NCI-H1417 treated with DMSO at 0.1 percent for 48 hours (cell line): ENCODE measurements at places on chromosomes 11 and 22.

DNA sequence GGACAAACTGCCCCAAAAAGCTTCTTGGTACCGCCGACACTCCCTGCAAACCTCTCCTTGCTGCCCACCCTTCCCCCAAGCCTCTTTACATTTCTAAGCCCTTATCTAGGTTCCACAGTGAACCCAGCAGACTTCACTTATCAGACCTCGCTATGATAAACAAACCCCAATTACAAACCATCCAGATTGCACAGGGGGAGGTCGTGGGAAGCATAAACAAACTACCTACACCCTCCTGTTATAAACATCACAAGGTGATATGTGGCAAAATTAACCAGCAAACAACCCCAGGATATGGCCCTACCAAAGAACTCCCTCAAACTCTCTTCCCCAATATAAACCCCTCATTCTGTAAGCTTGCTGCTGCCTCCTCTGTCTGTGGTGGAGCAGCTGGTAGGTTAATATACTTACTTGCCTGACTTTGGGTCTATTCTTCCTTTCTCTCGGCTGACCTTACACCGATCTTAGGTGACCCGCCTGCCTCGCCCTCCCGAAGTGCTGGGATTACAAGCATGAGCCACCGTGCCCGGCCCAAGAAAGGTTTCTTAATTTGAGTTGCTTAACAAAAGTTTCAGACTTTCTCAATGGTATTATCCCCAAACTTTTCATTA lies 66.0 kb upstream of the TENM4 start:
- DNase-seq, result no peak

DNA sequence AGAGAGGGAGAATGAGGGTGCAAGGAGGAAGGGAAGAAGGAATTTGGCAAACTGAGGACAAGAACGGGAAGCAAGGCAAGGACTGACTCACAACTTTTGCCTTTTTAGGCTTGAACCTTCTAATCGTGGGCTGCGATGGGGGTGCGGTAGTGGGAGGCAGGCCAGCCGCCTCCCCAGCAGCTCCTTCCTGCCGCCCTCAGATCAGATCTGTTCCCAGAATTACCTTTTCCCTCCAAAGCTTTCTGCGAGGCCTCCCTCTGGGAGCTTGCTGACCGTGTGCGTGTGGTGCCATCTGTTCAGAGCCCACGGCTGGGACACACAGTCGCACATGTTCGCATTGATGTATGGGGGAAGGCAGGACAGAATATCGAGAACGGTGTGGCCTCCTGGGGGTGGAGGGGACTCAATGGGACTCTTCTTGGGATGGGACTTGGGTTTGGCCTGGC lies 86.9 kb upstream of the PARVA start:
- DNase-seq, result no peak

DNA sequence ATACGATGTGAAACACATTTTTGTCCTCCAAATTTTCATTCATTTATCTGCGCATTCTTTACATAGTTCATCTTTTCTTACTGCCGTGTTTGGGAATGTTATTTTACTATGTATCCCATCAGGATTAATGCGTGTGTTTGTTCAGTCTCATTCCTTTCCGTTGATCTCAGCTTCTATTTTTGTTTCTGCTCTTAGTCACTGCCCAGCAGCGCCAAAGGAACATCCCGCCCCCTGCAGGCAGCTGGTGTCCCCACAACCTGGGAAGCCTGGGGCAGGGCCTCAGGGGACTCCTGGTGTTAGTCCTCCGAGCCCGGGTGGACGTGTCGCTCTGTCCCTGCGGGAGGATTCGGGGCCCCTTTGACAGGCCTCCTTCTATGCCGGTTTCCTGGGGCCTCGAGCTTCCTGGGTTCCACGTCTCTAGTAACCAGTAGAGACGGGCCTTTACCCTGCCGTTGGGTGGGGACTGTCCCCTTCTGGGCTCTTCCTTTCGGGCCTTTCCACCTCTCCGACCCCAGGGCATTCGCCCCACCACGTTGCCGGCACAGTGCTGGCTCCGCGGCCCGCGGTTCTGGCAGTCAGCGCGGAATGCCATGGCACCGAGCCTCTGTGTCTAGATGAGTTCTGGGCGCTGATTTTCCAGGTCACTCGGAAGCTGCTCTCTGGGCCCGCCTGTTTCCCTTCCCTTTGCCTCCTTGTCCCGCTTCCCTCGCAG lies 39.8 kb downstream of the WEE1 start:
- DNase-seq, result peak; percentile 83

DNA sequence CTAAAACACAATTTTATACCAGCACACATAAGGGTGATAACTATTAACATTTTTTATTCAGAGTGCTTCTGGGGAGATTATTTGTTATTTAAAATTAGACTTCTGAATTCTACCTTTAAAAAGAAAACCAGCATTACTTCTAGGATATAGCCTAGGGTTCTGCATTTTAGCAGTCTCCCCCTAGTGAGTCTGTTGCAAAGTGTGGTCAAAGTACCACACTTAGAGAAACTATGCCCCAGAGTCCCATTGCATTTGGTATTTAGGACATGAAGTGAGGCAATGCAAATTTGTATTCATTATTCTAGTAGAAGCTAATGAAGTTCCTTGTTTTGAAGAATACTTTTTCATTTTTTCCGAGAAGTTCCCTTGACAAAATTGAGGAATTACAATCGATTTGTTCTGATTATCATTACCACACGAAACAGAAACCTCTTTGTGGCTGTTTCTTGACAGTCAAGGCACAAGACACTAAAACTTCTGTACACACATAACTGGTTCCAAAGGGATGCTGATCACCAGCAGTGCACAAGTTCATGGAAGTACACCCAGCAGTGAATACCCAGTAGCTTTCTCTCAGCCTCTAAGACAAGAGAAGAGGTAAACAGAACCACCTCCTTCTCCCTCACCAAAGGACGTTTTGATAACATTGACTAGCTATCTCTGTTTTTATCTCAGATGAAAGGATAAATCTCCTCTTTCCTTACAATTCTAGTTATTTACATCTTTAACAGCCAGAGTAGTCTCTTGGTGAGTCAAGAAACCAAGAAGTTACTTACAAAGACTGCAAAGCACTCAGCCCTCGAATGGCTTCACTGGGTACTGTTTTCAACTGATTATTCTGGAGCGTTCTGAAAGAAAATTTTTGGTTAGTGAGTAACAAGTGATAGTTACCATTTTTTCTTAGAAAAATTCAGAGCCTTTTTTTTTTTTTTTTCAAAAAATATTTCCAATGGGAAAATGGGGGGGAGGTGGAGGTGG lies 27.6 kb upstream of the CCDC34 start:
- DNase-seq, result no peak

GRCh38 chr11:118609380-118610224 lies 2.2 kb downstream of the PHLDB1 start:
- no peak for DNase-seq

DNA sequence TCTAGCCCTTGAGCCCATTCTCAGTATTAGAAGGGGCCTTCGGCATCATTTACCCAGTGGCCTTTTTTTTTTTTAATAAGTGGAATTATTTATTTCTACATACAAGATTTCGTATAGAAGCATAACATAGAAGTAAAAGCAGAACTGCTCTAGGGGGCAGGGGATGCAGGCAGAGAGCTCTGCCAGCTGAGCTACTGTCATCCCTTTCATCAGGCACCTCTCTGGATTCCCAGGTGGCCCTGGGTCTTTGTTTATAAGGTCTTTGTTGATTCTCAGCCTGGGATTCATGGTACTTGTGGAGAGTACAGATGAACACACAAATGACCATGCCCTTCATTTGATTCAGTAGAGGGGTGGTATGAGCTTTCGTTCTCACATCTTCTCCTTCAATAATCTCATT lies 66.4 kb downstream of the GAB2 start:
- DNase-seq, result no peak

- no peak for DNase-seq
These were observed 28.3 kb downstream of the SNU13 start for GRCh38 chr22:41660416-41660815.

DNA sequence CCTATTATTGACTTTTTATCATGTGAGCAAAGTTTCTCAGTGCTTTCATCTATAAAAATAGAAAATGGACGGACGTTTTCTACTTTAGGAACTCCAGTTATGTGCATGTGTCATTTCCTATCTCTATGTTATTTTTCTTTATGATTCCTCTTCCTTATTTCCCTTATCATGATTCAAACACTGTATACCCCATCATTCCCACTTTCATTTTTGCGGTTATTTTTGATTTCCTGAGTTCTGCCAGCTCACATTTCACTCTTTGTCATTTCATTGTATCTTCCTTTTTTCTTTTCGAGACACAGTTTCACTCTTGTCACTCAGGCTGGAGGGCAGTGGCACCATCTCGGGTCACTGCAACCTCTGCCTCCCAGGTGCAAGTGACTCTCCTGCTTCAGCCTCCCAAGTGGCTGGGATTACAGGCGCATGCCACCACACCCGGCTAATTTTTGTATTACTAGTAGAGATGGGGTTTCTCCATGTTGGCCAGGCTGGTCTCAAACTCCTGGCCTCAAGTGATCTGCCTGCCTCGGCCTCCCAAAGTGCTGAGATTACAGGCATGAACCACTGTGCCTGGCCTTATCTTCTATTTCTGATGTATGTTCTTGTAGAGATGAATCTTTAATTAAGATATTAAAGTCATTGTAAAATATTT lies 21.5 kb downstream of the C11orf58 start:
- DNase-seq, result no peak

GRCh38 chr22:48422900-48423480 lies 1404.7 kb downstream of the BRD1 start:
- no peak for DNase-seq

DNA sequence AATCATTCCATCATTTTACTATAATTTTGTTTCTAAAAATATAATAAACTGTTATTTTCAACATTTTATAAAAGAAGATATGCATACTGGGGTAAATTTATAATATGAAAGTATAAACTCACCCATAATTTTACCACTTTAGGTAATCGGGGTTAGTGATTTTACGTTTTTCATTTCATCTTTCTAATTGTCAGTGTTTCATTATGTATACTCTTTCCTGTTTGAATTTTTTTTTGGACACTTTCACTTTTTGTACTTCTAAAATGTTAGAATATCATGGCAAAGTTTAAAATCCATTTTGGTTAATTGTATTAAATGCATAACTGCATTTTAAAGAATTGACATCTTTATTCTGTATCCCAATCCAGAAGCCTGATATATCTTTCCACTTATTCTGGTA lies 115.8 kb downstream of the METTL15 start:
- no peak for DNase-seq

DNA sequence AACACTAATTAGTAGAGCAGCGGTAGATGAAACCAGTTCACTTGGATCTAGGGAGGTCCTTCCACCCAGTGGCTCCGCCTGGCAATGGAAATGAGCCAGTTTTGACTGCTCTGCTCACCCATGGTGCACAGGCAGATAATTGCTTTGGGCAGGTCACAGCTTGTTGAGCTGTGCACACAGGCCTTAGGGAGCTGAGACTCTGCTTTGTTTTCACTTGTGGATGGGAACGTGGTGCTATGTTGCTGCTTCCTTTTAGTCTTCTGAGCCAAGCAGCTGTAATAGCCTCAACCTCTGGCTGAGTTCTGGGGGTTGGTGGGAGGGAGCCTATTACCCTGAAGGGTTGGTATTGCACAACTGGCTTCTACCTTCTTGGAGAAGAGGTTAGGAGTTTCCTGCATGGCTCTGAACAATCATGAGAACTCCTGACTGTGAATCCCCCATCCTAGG lies 262.3 kb upstream of the MTNR1B start:
- DNase-seq, result peak; percentile 91

GRCh38 chr22:45515676-45516075 lies 13.0 kb downstream of the FBLN1 start:
- no peak for DNase-seq

GRCh38 chr11:127073621-127074020 lies 73.1 kb upstream of the KIRREL3 start:
- no peak for DNase-seq

GRCh38 chr11:70570693-70571395 lies 172.5 kb downstream of the CTTN start:
- DNase-seq, result no peak

GRCh38 chr11:66068923-66069714 lies 953 bp upstream of the PACS1 start:
- no peak for DNase-seq

GRCh38 chr22:47250995-47251765 lies 488.7 kb downstream of the TBC1D22A start:
- no peak for DNase-seq

DNA sequence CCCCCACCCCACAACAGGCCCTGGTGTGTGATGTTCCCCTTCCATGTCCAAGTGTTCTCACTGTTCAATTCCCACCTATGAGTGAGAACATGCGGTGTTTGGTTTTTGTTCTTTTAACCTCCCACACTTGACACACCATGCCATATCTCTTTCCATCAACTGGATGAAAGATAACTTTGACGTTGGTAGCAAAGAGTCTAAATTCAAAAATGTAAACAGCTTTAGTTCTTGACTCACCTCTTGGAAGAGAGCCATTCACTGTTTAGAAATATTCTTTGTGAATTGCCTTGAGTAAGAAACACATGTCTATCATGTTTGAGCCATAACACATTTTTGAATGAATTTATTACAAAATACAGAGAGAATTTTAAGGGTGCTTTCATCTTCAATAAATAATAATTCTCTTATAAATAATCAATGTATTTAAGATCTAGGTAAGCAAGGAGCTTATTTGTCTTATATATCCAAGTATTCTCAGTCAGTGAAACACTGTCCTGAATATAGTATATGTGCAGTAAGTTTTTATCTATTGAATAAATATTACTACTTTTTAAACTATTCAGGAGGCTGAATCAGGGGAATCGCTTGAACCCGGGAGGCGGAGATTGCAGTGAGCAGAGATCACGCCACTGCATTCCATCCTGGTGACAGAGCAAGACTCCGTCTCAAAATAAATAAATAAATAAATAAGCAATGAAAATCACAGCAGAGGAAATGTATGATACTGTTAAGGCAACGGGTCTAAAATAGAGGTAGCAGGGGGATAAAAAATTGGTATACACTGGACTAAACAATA lies 6.7 kb downstream of the CARD18 start:
- no peak for DNase-seq

DNA sequence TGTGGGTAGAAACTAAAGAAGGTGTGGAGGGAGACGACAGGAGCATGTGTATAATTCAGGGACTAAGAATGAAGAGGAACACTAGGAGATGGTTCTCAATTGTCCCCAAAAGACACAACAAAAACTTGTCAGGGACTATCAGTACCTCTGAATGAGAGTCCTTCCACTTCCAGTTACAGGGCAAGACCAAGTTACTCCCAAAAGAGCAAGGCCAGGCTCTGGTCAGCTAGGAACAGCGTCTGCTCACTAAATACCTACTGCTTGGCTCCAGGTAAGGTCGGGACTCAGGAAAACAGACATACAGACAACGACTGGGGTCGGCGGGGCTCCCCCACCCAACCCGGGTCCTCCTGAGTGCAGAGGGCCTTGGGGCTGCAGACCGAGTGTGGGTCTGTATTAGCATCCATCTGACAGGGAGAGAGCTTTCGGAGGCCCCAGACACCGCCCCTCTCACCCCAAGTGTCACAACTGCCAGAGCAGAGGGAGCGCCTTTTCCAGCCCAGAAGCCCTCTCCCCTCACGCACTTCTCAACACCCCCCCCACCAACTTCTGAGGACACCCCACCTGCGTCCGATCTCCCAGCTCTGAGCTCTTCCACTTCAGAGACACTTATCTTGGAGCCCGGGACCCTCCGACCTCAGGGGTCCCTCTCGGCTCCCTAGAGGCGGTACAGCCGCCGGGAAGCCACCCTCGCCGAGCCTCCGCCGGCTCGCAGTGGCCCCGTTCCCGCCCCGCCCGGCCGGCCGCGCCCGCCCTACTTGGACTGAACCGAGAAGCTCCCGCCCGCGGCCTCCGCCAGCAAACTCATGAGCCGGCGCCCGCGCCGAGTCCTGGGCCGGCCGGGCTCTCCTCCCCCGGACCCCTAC lies 522 bp downstream of the RHOG start:
- DNase-seq, result no peak
